RCC 7860 (cell line): ENCODE measurements at places on chromosomes 11 and 22.

DNA sequence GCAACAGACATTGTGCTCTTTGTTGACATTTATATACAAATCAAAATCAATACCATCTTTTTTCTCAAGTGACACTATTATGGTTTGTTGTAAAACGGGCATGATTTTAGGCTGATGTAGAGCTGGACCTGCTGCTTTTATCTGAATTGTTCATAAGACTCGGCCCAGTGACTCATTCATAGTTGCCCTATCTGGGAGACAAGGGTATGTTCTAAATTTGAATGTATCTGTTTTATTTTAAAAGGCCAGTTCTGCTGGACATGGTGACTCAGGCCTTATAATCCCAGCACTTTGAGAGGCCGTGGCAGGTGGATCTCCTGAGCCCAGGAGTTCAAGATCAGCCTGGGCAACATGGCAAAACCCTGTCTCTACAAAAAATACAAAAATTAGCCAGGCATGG lies 39.3 kb downstream of the CEP295 start:
- DNase-seq = no peak

- no peak for DNase-seq
These were observed 19.5 kb downstream of the BLID start for GRCh38 chr11:122096272-122097112.

- DNase-seq = no peak
These were observed 39.0 kb upstream of the SUSD2 start for GRCh38 chr22:24142241-24142640.

DNA sequence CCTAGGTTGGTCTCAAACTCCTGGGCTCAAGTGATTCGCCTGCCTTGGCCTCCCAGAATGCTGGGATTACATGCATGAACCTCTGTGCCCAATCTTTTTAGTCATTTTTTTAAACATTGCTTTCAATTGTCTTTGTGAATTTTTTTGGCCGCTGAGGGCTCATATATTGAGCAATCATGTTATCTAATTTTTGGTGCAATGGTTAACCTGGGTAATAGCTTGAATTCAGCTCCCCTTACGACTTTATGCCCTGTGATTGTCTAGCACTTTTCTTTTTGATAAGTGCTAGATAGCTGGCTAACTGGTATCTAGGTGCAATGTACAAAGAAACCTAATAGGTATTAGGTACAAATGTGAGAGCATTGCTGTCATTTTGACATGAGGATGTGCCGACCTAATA lies 35.3 kb upstream of the CAT start:
- DNase-seq = no peak

DNA sequence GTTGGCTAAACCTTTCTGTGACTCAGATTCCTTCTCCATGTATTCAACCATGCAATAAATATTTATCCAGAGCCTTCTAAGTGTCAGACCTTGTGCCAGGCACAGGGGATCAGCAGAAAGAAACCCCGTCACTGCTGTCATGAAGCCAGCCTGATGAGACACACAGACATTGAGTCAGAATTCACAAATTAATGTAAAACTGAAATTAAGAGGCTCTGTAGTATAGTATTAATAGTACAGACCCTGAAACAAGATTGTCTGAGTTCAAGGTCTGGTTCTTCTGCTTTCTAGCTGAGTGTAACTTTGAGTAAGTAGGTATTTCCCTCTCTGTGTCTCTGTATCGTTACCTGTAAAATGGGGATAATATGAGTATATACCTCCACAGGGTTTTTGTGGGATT lies 46.9 kb downstream of the ME3 start:
- no peak for DNase-seq
